SK-N-DZ (cell line): ENCODE measurements at places on chromosomes 11 and 22.

GRCh38 chr22:20965104-20965887 is 1.8 kb upstream of the AIFM3 start:
- no peak for DNase-seq

DNA sequence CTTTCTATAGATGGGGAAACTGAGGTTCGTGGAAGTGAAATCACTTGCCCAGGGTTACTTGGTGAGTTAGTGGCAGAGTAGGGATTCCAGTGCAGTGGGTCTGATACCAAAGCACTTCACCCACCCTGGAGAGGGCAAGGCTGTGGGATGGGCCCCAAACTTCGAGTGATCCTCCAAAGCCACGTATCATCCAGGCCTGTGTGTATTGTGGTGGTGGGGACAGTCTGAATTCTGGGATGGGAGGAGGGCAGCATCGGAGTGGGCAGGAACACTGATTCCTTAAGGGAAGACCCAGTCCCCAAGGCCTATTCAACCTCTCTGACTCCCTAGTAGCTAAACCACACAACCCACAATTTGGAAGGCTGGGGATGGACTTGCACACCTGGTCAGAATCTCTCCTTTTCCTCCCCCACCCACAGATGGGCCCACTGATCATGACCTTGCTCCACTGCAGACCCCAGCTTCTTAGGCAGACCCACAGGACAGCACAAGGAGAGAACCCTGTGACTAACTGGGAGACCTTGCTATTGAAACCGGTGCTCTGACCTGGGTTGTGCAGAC is 11.5 kb downstream of the TMPRSS13 start:
- DNase-seq = no peak

DNA sequence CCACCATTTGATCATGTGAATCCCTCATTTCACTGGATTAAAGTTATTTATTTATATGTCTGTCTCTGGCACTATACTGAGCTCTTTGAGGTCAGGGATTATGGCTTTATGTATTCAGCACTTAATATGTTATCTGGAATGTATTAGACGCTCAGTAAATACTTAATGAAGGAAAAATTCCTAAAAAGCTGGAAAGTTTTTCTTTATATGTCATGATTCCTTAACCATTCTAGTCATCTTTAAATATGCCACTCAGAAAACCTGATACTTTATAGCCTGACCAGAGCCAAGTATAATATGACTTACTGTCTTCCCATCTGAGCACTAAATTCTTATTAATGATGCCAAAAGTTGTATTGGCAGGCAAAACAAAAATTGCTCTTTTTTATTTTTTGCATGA is 27.1 kb downstream of the RNF169 start:
- DNase-seq = no peak

GRCh38 chr11:33564856-33565453 is 135.7 kb downstream of the C11orf91 start:
- peak; percentile 13 for DNase-seq

DNA sequence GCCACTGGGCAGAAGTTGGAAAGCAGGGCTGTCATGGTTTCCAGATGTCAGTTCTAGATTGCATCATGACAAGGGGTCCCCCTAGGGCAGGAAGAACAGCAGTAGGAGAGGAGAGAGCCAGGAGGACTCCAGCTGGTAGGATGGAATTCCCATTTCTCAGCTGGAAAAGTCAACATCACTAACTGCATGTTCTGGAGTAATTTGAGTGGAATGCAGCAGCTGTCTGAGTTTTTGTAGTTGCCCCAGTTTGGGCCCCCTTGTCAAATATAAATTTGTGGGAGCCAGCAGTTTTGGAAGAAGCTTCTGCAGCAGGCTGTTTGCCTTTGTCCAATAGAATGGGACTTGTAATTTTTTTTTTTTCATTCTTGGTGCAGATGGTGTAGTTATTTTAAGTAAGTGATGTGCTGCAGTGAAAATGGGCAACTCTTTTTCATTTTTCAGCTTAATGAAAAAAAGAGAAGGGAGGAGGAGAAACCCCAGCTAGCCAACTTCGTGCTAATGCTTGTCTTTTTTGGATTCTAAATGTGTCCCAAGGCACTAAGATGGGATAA is 86.9 kb downstream of the LDLRAD3 start:
- DNase-seq = no peak
